SK-N-DZ (cell line): ENCODE measurements at places on chromosomes 4 and X.

DNA sequence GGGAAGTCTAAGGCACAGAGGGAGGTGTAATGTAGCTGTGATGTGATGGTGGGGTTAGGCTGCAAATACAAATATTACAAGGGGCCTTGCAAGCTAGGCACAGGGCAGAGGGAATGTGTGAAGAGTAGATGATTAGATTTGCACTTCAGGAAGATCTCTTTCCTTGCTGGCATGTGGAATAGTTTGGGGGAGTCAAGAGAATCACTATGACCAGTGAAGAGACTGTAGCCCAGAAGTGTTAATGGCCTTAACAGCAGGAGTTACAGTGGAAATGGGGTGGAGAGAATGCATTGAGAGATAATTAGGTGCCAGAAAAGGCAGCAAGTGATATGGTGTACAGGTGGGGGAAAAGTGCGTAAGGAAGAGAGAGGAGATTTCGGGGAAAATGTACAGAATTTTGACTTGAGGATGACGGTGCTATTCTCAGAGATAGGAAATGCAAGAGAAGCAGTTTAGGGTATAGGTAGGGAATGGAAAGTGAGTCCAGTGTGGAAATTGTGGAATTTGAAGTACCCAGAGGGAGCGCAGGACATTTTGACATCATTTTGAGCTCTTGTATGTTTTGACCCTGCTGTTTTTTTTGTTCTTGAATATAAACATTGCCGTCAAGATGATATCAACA, 10.2 kb upstream of the TAPT1 start:
- DNase-seq, result no peak

DNA sequence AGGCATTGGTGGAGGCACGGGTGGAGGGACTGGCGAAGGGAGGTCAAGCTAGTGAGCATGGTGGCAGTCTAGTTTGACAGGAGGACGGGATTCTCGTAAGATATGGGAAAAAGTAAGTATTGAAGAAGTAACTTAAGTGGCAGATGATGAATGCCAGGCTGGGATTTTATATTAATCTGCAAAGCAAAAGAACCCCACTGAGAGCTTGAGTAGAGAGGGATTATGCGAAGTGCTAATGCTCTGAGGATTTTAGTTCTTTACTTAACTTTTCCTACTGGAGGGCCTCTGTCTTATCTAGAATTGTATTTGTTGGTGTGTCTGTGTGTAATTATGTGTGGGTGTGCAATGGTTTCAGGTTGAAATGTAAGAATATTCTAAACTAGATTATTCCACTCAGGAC, 327.9 kb downstream of the FAT4 start:
- no peak for DNase-seq

GRCh38 chr4:4542774-4543485, 1.1 kb upstream of the STX18 start:
- DNase-seq, result peak; percentile 13

GRCh38 chrX:7059214-7059838, 88.2 kb upstream of the STS start:
- DNase-seq, result no peak

DNA sequence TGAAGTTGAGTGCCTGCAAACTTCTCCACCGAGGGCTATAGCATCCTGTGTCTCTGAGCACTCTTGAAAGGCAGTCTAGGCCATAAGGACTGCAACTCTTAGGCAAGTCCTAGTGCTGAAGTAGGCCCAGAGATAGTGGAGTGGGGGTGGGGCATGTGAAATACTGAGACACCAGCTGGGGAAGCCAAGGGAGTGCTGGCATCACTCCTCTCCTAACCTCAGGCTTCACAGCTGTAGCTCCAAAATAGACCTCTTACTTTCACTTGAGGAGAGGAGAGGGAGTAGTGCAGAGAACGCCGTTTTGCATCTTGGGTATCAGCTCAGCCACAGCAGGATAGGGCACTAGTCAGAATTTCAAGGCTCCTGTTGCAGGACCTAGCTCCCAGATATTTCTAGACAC, 56.2 kb upstream of the CYSLTR1 start:
- DNase-seq, result no peak

- no peak for DNase-seq
Observed at GRCh38 chrX:24646745-24647182, 383 bp downstream of the PCYT1B start.

DNA sequence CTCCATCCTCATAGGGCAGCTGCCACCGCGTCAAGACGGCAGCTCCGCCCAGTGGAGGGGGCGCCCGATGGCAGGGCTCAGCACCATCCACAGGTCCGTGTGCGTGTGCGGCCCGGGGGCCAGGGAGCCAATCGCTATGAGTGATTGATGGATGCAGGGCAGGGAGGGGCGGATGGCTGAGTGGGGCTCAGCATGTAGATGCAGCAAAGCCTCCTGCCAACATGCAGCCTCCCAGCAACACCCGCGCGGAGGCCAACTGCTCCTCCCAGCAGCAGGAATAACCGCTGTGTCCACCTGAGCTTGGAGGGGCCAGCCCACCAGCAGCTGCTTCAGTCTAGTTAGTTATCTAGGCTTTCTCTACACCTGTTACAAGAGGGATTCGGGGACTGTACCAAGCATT, 77.4 kb downstream of the MTMR1 start:
- DNase-seq, result no peak

DNA sequence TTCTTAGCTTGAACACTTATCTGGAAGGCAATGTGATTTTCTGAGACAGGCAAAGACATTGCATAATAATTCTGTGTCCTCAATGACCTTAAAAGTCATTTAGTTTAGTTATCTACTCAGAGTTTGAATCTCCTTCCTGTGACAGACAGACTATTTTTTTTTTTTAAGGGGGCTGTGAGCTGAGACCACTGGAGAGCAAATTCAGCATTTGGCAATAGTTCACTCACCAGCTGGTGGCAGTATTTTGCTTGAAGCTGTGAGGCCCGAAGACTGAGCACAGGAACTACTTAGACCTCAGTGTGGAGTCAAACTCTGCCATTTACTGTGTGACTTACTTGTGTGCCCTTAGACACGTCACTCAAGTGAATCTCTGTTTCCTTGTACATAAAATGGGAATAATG, 22.9 kb upstream of the CPE start:
- peak; percentile 63 for DNase-seq

DNA sequence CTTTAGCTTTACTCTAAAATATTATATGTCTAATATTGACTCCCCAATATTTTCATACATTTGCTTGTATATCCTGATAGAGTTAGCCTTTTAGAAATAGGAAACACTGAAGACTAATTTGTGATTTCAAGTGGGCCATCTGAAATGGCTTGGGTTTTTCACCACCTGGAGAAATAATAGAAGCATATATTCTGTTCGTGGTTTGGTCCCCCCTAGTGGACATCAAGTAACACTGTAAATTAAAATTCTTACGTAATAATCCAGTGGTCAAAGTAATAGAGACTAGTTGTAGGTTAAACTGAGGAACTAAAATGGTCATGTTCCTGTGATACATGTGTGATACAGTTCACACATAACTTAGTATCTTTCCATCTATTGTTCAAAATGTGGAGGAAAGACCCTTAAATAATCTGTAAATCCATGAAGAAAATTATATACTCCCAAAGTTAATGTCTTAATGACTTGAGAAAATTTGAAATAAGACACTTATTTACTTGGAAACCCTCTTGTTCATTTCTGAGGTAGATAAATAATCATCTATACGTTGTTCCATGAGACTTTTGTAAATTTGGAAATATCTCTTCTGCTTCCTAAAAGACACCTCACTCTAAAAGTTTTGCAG, 79.8 kb upstream of the SMARCAD1 start:
- DNase-seq, result peak; percentile 53

DNA sequence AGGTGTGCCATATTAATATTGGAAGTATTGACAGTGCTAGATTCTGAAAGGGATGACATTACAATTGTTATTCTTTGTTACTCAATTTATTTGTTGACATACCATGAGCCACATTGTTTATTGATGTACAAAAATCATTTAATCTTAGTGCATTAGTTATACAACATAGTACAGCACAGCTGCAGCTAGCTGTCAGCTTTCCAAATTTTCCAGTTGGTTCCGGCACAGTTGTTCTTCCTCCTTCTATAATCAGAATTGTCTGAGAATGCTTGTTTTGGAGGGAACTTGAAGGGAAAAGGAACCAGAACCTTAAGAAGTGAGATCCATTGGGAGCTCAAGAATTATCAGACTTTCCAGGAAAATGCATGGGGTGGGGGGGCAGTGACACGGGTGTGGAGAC, 281.4 kb downstream of the ZIC3 start:
- no peak for DNase-seq
